Daoy (cell line): ENCODE measurements at places on chromosomes 1 and 21. TPM values are rescaled to one million over a fixed set of nuclear protein-coding genes. Genes with fewer than 3 reads are reported as not detected.

The CLCA4 gene
- not detected in 2 replicates for total RNA-seq

The DMBX1 gene
- total RNA-seq: 0.80 and 2.1 TPM in 2 replicates

The ENTREP3 gene
- total RNA-seq: 1.6 and 2.7 TPM in 2 replicates

The CELA2B gene
- not detected in 2 replicates for total RNA-seq

The PLA2G2A gene
- not detected in 2 replicates for total RNA-seq

The HPDL gene
- total RNA-seq: not detected in 2 replicates
